ENCODE measurements at places on chromosomes 13 and 19.

DNA sequence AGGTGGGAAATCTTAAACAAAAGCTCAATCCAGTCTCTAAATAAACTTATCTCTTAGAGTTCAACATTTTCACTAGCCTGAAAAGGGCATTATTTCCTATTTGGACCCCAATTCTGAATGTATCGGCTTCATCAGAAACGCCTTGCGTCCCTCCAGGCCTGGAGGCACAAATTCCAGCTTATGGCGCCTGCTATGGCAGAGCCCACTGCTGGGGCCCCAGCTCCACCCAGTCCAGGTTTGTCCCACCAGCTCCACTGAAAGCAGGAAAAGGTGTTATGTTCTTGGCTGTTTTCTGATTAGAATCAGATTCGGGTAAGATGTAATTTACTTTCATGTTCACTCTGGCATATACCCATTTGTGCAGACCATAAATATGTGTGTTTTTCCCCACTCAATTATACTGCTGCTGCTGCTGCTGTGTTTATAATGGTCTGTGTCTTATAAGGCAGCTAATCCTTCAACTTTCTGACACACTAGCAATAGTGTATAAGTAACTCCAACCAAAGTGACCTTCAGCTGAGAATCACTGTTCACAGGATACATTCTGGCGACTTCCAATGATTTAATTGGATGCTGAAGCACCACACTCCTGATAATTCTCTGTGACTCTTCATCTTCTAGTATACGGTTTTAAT is 6.4 kb downstream of the IRS2 start:
- DNase-seq, result no peak

DNA sequence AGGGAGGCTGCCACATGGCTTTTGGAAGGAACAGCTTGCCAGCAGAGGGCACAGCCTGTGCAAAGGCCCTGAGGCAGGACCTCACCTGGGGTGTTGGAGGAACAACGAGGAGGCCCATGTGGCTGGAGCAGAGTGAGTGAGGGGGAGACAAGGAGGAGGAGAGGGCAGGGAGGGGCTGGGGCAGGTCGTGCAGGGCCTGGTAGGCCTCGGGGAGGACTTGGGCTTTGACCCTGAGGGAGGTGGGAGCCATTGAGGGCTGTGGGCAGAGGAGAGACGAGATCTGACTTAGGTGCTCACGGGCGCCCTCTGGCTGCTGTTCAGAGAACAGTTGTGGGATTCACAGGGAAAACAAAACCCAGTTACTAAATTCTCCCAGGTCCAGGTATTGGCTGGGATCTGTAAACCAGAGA is 25.2 kb downstream of the ZNRF4 start:
- no peak for DNase-seq

- DNase-seq, result no peak
Measured at GRCh38 chr19:7562646-7563393, 27.3 kb downstream of the PNPLA6 start.

- DNase-seq, result no peak
Measured at GRCh38 chr19:47096100-47096704, 17.4 kb downstream of the ZC3H4 start.

GRCh38 chr19:17001603-17002183 is 24.9 kb downstream of the CPAMD8 start:
- DNase-seq, result no peak

DNA sequence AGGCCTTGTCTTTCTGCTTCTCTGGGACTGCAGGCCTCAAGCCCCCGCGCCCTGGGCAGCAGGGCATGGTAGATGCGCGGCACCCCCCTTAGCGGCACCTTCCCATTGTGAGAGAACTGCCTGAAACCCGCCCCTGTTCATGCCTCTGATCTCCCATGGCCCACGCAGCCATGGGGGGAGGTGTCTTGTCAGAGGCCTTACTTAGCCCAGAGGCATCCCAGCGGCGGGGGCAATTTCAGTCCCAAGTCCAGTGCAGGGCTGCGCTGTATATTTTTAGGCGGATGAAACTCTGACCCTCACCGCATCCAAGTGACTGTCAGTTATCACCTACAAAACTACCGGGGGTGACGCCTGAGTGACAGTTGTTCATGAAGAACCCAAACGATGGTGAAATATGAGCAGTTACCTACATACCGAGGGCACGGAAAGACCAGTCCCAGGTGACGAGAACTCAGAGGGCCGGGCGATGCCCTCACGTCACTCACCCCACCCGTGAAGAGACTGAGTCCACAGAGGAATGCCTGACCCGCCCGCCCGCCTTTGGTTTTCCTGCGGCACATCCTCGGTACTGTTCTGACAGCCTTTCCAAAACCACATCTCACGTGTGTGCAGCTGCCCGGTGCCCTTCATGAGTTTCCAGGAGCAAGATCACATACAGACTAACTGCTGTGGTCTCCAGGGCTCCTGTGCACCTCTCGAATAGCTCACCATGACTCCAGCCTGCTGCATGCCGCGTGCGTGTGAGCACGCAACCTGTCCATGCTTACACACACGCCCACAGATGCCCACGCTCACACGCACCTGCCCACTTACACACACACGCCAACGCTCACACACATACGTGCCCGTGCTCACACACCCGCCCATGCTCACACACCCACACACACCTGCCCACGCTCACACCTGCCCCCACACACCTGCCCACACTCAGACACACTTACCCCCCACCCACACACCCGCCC is 14.4 kb downstream of the IL17D start:
- DNase-seq, result no peak

DNA sequence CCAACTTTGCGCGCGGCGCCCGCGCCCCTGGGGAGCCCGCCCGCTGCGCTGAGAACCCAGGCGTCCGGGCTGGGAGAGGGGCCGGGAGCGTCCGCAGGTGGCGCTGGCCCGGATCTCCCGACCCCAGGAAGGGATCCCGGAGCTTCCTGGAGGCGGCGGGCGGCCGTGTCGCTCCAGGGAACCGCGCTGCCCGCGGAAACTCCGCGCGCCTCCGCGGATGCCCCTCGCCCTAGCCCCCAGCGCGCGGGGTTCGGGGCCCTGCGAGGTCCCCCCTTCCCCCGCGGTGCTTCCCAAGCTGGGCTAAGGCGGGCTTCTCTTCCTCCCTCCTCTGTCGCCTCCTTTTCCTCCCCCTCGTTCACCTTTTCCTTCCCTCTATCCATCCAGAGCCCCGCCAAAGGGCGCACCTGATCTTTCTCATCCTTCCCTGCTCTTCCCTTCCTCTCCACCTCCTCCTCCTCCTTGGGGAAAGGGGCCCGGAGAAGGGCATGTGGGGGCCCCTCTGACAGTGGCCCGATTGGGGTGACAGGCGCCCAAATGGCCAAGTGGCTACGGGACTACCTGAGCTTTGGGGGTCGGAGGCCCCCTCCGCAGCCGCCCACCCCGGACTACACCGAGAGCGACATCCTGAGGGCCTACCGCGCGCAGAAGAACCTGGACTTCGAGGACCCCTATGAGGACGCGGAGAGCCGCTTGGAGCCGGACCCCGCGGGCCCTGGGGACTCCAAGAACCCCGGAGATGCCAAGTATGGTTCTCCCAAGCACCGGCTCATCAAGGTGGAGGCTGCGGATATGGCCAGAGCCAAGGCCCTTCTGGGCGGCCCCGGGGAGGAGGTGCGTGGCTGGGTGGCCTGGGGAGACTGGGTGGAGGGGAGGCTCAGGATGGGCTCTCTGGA is 710 bp downstream of the SHD start:
- no peak for DNase-seq

DNA sequence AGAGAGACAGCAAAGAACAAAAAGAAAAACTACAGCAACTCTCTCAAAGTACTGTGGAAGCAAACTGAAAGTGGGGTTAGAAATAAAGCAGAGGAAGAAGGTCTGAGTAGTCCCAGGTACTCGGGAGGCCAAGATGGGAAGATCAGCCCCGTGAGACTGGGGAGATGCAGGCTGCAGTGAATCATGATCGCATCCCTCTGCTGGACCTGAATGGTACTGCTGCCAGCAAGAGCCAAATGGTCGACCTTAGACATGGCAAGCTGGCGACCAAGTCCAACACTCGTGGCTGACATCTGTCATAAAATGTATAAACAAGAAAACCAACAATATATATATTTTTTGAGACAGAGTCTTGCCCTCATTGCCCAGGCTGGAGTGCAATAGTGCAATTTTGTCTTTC is 33.7 kb upstream of the ZNF724 start:
- DNase-seq, result peak; percentile 47

- DNase-seq, result no peak
Measured at GRCh38 chr13:36920616-36921185, 663 bp upstream of the SMAD9 start.

- no peak for DNase-seq
Measured at GRCh38 chr13:49986471-49986870, 10.4 kb upstream of the TRIM13 start.

DNA sequence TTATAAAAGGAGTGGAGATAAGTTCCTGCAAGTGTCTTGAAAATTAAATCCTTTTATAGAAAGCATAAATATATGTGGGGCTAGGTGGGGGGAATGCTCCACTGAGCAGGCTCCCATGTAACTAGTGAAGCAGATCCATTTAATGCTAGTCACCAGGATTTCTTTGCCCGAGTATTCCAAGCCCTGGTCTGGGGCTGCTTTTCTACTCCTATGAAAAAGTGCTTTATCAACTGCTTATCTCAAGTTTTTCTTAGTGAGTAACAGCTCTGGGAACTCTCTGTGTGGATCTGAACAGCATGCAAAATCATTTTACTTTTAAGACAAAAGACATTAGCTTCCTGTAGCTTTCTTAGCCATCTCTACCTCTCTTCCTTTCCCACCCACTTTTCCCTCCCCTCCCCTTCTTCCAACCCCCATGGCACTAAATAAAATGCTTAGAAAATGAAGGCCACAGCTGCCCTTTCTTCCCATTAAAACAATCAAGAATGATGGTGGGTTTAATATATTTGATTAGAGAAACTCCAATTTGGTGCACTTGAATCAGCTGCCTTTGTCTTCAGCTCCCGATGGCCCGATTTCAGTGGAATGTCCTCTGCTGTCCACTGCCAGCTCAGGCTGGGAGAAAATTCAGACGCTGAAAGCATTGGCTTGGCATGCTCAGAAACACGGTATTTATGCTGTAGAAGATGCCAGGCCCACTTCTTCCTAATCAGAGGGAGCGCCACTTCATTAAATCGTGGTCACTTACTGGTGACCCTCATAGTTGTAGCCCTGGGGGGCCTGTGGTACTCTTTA is 475.1 kb downstream of the FOXO1 start:
- no peak for DNase-seq

- DNase-seq, result no peak
Measured at GRCh38 chr19:33221638-33222037, 4.0 kb downstream of the SLC7A10 start.

- DNase-seq, result no peak
Measured at GRCh38 chr19:33486407-33486806, 35.2 kb downstream of the PEPD start.

DNA sequence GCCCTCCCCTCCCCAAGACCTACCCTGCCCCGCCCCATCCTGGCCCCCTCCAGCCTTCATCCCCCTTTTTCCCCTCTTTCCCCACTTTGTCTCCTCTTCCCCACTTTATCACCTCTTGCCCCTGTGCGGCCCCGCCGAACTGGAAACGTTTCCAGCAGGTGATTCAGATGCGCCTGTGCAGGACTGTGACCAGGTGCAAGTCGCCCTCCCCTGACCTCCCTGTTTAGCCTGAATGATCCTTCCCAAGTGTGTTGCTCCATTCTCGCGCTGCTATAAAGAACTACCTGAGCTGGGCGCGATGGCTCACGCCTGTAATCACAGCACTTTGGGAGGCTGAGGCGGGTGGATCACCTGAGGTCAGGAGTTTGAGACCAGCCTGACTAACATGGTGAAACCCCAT is 25.9 kb downstream of the ZNF791 start:
- DNase-seq, result no peak

- no peak for DNase-seq
Measured at GRCh38 chr13:28586439-28587173, 72.3 kb upstream of the POMP start.

DNA sequence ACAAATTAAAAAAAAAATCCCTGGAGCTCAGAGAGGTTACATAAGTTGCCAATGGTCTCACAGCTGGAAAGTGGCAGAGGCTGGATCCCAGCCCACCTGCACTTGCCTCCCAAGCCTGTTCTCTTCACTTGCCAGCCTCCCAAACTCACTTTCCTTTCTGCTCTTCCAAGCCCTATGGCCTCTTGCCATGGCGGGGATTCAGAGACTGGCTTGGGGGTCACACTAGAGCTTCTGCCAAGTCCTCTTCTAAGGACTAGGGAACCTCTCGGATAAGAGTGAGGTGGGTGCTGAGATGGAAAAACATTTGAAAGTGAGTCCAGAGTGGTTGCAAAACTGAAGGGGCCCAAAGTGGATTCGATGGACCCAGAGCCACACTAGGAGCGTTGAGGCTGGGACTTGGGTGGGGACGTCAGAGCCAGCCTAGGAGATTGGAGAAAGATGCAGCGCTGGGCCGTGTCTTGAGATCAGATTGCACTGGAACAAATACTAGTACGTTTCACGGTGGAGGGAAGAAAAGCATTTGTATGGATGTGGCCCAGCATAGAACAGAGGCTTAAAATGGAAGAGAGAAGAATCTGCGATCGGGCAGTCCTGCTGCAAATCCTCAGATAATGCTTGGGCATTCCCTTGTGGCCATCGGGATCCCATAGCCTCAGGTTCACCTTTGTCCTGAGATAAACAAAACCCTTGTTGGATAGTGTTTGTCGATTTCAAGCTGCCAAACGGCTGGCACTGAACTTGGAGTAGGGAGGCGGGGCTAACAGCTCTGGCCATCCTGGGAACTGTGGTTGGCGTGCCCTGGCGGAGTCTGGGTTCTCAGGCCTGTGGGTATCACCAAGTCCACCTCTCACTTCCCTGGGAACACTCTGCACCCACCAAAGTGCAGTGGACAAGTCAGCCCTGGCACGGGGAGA is 84.8 kb downstream of the ING1 start:
- no peak for DNase-seq

DNA sequence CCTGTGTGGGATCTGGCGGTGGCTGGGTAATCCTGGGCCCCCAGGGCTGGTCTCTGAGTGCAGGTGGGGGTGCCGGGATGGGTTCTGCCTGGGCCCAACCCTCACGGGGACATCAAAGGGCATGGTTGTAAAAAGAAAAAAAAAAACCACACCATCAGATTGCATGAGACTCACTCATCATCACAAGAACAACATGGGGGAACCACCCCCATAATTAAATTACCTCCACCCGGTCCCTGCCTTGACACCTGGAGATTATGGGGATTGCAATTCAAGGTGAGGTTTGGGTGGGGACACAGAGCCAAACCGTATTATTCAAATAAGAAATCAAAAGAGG is 14.3 kb downstream of the C1QTNF9 start:
- no peak for DNase-seq

- DNase-seq, result no peak
Measured at GRCh38 chr19:7442423-7442822, 46.4 kb downstream of the PEX11G start.

All from stimulated activated CD4-positive, alpha-beta T cell treated with anti-CD3 and anti-CD28 coated beads, Interleukin-1b, Interleukin-23, amount 100 ng/mL, for 1 hour (primary cell).